Stimulated activated CD4-positive, alpha-beta T cell treated with anti-CD3 and anti-CD28 coated beads, Interleukin-1b, Interleukin-23, amount 100 ng/mL, for 1 hour (primary cell): ENCODE measurements at places on chromosomes 2 and 18.

DNA sequence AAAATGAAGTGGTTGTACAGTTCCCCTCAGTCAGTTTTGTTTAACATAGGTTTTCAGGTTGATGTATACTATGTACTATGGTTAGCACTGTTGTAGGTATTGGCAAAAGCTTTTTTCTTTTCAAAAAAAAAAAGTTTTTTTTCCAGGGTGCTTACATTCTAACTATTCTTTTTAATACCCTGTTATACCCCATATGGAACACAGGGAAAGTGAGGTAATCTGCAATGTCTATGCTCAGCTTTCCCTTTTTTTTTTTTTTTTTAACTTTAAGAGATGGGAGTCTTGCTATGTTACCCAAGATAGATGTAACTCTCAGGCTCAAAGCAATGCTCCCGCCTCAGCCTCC, 590 bp upstream of the CCDC138 start:
- no peak for DNase-seq

- no peak for DNase-seq
These were observed 3.2 kb downstream of the KLHL14 start for GRCh38 chr18:32769586-32770053.

DNA sequence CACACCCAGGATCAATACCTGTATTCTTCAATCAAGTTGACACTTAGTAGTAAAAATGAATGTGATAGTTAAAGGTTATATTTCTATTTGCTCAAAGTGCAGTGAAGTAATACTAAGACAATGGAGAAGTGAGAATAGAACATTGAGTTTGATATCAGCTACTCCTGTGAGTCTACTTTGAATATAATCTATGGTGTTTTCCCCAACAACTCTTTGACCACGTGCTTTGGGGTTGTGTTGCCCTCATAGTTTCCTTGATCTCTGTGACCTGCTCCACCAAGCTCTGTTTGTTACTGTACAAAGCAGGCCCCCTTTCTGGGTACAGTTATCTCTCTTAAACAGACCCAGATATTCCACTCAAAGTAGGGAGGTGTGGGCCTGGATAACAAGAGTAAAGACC, 222.9 kb downstream of the GALR1 start:
- no peak for DNase-seq

DNA sequence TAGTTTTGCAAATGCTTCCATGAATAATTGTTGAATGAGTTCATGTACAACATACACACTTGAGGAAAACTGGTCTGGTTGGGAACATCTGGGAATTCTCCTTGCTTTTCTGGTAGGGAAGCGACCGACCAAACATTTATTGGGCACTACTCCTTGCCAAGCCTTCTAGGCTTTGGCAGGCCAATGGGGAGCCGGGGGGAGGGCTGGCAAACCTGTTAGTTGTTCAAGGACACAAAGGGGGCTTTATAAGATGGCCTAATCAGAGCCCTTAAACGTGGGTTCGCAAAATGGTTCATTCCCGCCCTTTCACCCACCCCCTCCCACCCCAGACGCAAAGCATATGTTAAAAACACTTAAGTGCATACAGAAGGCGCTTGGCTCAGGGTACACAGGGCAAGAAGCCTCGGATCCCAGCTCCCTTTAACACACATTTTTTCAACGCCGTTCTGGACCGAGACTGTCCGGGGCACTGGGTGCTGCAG, 844 bp upstream of the VSNL1 start:
- no peak for DNase-seq

DNA sequence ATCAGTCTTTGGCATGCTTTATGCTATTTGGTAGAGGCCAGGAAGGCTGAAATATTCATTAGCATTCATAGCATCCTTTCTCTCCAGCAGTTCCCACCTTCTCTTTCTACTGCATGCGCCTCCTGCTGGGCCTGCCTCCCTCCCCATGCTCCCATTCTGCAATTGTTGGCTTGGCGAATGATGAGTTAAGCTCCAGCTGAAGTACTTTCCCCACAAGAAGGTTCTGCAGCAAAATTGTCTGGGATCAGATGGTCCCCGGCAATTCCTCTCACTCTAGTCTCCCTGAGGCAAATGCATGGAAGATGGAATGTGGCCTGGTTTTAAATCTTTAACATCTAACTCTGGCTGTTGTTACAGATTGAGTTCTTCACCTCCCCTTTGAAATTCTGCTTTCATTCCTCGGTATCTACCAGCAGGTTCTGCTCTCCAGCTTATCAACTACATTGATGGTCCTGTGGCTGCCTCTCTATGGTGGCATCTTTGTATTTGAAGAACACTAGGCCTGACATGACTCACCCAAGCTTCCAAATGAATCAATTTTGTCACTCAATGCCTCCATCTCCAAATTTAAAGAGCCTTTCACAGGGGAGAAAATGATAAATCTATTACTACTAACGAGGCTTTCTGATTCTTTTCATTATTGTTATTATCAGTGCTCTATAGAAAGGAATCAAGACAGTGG, 55.9 kb downstream of the KCTD18 start:
- DNase-seq, result no peak

DNA sequence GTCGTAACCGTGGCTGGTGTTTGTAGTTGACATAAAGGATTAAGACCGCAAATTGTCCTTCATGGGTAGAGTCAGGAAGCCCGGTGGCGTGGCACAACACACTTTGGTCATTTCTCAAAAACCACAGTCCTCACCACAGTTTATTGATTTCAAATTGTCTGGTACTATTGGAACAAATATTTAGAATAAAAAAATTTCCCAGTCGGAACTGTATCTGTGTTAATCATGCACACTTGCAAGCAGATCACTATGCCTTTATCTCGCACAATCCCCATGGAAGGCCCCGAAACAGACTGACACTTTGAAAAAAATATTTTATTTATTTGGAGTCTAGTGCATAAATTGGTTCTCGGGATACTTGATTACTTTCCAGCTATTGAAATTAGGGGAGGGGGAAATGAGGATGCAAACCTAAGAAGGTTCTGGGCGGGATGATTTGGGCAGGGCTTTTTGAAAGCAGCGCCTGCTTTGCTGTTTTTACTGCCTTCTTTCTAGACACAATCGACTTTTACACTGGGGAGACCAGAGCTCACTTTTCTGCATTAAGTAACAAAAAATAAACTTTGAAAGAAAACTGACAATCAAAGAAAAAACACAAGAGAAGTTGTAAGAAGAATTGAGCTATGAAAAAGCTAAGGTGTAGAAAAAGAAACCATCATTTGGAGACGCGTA, 15.4 kb upstream of the HOXD1 start:
- DNase-seq, result no peak

DNA sequence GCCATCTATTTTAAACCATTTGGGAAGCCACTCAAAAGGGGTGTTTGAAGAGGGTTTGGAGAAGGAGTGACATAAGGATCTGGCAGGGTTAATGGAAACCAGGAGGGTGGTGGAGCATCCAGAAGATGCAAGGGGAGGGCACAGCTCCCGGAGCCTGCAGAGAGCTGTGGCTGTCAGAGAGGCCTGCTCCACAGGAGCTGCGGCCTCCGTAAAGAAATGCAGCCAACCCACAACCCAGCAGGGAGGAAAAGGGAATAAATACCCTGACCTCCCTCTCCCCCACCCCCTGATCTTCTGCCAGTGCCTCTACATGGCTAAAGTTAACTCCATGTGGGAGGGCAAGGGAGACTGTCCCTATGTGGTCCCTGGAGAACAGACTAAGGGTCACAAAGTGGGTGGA, 567.1 kb upstream of the POU3F3 start:
- no peak for DNase-seq

- DNase-seq, result no peak
These were observed 1.4 kb downstream of the FAM117B start for GRCh38 chr2:202636213-202636513.

DNA sequence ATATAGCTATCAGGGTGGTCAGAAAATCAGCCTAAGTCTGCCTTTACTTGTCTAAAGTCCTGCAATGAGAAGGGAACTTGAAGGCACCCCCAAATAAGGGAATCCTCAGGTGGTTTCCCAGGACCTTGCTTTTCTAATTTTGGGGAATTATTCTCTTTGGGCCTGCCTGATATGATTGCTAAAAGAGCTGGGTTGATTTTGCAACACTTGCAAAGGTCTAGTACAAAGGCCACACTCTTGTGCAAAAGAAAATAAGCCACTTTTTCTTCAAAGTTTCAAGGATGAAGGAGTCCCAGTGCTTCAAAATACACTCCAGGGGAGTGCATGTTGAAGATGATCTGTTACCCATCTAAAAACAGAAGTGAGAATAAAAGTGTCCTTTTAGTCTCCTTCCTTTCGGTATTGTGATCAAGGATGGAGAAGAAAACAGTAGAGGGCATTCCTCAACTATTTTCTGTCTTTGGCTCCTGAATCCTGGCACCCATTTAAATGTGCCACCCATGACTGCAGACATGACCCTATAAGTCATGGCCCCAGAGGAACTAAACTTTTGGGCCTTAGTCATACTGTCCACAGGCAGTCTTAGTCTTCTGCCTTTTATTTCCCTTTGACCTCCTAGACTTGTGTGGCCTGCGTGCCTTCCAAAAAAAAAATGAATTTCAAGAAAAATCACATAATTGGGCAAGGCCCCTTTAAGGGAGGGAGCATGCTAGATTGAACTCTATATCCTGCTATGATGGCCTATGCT, 5.1 kb downstream of the SULT1C3 start:
- DNase-seq, result no peak

GRCh38 chr18:63859781-63860475, 27.6 kb upstream of the SERPINB2 start:
- DNase-seq, result no peak

DNA sequence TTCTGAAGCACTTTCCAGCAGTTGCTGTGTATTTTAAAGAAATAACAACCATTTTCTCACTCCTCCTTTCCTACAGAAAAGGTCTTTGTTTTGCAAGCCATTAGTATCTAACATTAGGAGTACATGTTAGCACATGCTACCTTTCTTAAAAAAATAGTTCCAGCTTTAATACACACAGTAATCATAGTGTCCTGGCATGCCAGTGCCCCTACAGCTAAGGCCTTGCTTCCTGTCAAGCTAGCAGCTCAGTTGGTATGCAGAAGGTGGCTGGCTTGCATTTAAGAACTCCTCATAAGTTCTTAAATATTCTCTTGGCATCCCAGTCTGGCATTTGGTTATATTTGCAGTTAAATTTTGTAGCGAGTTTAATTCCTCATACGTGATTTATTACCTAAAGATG, 141.3 kb upstream of the IL1R2 start:
- DNase-seq, result no peak

GRCh38 chr18:57014772-57015413, 132.0 kb upstream of the BOD1L2 start:
- DNase-seq, result no peak

- no peak for DNase-seq
These were observed 105.0 kb upstream of the SMAD7 start for GRCh38 chr18:49055754-49056172.

DNA sequence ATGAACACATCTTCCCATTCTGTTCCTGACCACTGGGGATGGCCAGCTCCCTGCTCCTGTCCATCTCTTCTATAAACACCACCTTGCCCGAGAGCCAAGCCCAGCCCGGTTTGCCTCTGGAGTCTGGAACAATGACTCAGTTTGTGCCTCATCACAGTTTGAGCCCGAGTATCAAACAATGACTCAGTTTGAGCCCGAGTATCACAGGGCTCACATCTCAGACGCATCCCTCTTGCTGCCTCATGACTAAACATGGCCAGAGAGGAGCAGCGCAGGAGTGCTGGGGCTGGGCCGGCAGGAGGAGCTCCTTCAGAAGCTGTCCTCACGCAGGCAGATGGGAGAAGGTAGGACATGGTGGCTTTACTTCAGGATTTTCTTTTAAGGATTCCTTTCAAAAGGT, 68.7 kb downstream of the PXDN start:
- DNase-seq, result no peak

DNA sequence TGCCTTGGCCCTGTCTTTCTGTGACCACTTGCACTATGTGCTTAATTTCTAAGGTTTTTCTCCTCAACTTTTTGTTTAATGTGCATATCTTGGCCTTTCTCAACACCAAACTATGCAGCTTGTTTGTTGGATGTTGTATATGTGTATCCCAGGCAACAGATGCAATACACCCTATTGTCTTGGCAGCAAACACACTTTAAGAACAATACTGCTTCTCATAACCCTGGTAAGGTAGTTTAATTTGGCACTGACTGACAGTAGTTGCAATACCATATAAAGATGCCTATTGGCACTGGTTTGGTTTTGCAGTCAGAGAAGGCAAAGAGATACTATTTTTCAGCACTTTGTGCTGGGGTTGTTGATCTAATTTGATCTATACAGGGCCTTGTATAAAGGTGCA, 360.7 kb upstream of the CWC22 start:
- DNase-seq, result no peak

GRCh38 chr18:12254136-12254819, at the start of gene CIDEA:
Gene CIDEA (plus strand): TSS chr18:12254361. CDS start chr18:12254384, 23 bp downstream.
- DNase-seq, result no peak

GRCh38 chr18:55509631-55510324, 78.2 kb downstream of the TCF4 start:
- no peak for DNase-seq

DNA sequence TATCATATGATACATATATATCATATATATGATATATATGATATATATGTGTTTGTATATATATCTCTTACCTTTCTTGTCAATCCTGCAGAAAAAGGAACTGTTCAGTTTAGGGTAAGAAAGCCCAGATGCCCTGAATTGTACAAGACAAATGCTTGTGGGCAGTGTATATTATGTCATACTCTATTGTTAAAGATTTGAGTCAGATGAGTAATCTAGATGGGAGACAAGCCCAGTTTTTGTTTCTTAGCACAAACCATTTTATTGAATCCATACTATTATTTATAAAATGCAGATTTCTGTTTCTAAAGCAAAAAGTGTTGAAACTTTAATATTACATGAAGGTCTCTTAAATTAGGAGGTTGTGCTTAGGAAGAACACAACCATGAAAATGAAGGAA, 90.6 kb downstream of the VRK2 start:
- DNase-seq, result no peak

GRCh38 chr2:39541011-39541930, 104.2 kb upstream of the MAP4K3 start:
- DNase-seq, result no peak

DNA sequence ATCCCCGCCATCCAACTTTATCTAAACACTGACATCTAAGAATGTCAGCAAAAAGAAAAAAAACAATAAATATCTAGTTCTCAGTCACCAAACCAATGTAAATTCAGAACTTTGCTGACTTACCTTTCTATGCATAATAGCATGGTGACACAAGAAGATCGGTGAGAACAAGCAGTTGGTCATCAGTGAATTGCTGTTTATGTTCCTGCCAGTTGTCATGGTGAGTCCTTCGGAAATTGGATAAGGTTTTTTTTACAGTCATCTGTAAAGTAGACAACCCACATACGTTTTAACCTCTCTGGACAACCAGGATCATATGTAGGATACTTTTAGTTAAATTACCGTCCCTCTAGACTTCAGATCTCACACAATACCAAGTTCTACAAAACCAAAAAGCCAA, 6.2 kb upstream of the GPR75 start:
- DNase-seq, result no peak

DNA sequence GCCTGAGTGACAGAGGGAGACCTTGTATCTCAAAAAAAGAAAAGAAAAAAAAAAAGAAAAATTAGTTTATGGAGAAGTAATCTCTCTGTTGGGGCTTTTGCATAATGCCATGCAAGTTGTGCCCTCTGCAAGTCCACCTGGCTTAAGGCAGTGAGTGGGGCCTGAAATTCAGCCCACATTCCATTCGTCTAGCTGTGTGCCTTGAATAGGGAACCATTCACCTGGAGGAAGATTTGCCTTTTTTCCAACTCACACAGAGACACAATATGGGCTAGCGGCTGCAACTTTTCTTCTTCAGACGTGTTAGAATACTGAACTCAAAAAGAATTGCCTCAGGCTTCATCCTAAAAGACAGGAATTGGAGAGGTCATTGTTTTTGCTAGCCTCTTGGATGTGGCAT, 160.0 kb upstream of the STON1 start:
- no peak for DNase-seq
